Stimulated activated CD4-positive, alpha-beta T cell treated with anti-CD3 and anti-CD28 coated beads, Interleukin-1b, Interleukin-23, amount 100 ng/mL, for 1 hour (primary cell): ENCODE measurements at places on chromosomes 3 and 15.

GRCh38 chr3:60025096-60026050 is 975.5 kb upstream of the CFAP20DC start:
- no peak for DNase-seq

- no peak for DNase-seq
Measured at GRCh38 chr3:63386568-63386967, 108.5 kb downstream of the SYNPR start.

DNA sequence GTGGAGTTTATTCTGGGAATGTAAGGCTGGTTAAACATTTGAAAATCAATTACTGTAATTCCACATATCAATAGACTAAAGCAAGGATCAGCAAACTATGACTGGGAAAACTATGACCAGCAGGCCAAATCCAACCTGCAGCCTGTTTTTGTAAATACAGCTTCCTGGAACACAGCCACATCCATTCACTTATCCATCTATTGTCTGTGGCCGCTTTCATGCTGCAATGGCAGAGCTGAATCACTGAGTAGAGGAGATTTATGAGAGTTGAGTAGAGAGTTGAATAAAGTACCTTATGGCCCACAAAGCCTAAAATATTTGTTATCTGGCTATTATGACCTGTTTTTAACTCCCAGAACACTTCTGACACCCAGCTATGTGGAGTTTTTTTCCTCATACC is 12.2 kb downstream of the MYLK start:
- no peak for DNase-seq

DNA sequence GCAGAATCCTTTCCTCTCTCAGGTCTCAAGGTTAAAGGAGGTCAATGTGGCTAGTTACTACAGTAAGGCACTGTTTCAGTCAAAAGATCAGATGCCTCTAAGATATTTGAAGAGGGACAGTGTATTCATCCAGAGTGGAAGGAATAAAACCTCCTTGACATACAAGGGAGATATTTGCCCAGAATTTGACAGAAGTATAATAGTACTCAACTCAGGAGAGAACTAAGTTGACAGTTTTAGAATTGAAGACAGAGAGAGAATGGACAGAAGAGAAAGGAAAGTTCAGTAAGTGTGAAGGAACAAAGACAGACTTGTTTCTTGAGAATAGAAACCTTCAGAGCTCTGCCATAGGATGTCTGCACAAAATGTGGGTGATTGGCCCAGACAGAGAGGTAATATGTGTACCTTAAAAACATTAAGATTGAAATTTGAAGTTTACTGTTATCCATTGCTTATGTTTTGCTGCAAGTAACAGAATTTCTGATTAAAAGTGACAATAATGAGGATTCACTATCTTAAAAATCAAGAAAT is 507.1 kb downstream of the IGSF11 start:
- DNase-seq = no peak

- no peak for DNase-seq
Measured at GRCh38 chr15:66139591-66140207, 113.9 kb downstream of the MEGF11 start.

- DNase-seq = peak; percentile 56
Measured at GRCh38 chr15:31200735-31201151, 99.2 kb upstream of the TRPM1 start.

DNA sequence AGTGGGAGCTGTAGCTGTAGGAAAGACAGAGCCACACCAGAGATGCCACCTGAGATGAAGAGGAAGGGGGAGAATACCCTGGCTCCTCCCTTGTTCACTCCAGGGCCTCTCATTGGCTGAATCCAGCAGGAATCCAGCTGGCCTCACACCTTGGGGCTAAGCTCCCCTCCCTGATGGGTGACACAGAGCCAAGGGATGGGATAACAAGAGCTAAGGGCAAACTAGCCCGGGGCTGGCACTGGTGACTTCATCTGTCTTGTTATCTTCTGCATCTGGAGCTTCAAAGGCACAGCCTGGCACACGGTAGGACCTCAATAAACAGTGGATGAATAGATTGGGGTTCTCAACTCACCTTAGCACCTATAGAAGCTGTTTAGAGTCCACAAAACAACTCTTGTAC is 13.8 kb upstream of the GATA2 start:
- DNase-seq = no peak

DNA sequence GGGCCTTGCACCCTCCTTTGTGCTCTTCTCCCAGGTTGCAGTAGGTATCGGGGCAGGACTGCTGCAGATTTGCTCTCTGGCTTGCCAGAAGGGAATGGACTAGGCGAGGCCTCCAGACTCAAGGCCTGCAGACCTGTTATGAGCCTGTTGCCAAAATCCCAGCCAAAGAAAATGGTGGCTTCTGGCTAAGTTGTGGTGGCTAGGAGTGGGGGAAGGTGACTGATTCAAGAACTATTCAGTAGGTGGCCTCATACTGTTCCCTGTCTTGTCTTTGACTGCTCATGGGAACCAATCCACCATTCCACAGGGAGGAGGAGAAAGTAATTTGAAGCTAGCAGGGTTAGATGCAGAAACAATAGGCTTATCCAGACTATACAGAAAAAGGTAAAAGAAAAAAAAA is 380.4 kb upstream of the PROK2 start:
- DNase-seq = no peak

GRCh38 chr3:5390936-5391625 is 203.6 kb downstream of the EDEM1 start:
- no peak for DNase-seq

DNA sequence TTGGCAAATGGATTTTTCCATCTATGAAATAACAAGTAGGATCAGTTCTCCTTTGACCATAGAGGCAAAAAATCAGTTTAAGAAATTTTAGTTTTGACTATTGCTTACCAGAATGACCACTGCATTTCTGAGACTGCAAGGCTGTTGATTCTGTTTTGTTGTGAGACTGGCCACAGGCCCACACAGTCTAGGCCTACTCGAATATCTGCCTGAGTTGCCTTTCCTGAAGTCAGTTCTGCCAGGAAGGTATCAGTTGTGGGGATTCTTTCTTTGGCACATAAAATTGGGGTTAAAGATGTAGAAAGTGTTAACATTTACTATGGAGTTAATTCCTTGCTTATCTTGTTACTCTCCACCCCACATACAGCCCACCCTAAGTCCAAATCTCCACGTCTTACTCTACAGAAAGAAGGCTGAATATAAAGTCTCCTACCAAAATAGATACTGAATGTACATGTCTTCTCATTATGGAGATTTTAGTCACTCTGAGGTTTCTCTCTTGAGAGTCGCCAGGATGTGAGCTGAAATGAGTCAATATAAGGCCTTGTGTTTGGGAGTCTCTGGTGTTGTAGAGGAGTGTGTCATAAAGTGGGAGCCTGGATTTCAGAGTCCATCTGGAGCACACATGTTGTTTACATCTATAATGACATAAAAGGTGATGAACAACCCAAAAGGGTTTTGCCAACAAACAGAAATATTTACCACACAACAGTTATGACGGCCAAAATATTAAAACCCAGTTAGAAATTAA is 45.0 kb upstream of the WWTR1 start:
- no peak for DNase-seq

- DNase-seq = no peak
Measured at GRCh38 chr3:141181196-141181595, 50.4 kb upstream of the PXYLP1 start.
